Esophagus squamous epithelium (tissue), 5 donors: ENCODE measurements at places on chromosomes 1 and 21.

DNA sequence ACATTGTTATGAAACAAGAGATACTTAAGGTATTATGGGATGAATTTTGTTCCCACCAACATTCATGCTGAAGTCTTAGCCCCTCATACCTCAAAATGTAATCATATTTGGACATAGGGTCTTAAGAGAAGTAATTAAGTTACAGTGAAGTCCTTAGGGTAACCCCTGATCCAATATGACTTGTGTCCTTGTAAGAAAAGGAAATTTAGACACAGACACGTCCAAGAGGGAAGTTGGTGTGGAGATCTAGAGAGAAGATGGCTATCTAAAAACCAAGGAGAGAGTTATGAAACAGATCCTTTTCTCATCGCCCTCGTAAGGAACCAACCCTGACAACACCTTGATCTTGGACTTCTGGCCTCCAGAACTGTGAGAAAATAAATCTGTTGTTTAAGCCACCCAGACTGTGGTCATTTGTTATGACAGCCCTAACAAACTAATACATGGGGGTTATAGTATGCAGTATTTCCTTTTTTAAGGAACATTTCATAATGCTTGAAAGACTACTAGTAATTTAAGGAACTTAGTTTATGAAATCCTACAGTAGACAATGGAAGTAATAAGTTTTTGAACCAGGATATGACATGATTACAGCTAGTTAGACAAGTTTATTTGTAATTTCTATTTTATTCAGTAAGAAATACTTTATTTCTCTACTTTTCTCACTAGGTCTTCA, 875.5 kb upstream of the ADGRL2 start:
- no peak for DNase-seq

GRCh38 chr1:226957714-226958113, 17.6 kb downstream of the COQ8A start:
- no peak for DNase-seq

GRCh38 chr1:98792123-98792522, 130.6 kb downstream of the SNX7 start:
- DNase-seq, result no peak

DNA sequence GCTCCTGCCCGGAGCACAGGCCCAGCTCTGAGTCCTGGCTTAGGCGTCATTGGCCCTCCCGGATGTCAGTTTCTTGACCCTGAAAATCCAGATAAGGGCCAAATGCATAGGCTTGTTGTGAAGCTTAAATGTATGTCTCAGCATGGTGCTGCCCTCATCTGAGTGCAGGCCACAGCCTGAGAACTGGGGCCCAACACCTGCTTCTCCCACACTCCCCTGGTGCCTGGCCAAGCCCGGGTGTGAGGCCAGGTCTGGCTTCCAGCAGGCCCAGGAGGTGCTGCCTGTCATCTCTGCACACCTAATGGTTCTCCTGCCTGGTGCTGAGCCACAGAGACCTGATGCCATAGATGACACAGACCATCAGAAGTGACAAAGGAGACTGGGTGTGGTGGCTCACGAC, 14.0 kb downstream of the MX2 start:
- DNase-seq, result no peak

GRCh38 chr1:8082945-8083344, 56.8 kb upstream of the ERRFI1 start:
- DNase-seq, result no peak

- DNase-seq, result no peak
These were observed 24.0 kb upstream of the CCDC181 start for GRCh38 chr1:169451218-169451824.

DNA sequence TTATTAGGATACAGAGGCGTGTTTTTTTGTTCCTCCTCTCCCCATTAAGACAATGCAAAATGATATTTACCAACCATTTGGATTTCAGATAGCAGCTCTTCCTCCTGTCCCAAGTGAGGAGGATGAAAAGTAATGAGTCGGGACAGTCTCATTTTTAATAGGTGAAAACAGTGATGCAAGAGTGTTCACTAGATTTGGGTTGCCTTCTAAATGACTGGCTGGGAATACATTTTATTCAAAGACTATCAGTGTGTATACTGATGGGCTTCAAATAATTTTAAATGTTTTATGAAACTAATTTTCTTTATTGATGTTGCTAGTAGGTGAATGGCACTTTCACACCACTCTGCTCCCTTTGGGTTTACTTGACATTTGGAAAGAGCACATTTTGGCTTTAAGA, 2.1 kb downstream of the RCOR3 start:
- DNase-seq, result no peak

DNA sequence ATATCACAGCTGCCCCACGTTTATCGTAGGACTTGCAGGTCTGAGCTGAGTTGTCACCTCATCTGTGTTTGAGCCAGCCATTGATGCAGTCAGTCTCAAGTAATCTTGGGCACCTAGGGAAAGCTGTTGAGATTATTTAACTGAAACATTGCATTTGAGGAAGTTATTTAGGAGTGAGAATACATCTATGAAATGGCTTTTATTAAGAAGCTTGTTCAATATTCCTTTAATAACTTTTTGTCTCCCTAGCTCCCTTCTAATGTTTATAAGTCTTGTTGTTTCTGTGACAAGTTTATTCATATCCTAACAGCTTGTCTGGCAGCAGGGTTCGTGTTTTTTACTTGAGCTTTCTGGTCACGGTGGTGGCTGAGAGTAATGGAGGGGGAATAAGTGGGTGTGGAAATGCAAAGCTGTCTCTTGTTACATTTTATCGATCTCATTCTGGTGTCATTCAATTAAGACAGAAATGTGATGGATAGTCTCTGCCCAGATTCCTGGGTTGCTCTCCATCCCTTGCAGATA, 555.9 kb downstream of the USP25 start:
- no peak for DNase-seq

DNA sequence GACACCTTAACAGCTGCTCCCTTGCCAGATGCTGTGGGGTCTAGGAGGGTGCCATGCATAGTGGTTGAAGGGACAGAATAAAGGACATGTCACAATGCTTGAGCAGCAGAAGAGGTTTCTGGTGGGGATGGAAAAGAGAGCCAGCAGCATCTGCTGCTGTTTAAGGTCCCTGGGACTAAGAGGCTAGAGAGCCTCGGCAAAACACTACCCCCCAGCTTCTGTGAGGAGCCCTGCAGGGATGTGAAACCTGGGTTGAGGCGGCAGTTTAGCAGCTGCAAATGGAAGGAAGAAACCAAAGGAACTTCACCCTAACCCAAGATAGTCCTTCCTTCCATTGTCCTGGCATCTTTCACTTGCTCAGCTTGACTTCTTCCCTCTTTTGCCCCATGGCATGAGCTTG, 39.4 kb downstream of the PLXNA2 start:
- no peak for DNase-seq

- DNase-seq, result no peak
These were observed 40.2 kb downstream of the MX1 start for GRCh38 chr21:41466024-41466820.

GRCh38 chr1:36918604-36919003, 115.7 kb downstream of the GRIK3 start:
- DNase-seq, result no peak

- DNase-seq, result no peak
These were observed 151.1 kb upstream of the CAMK1G start for GRCh38 chr1:209432443-209432825.

GRCh38 chr1:213268221-213268620, 217.2 kb downstream of the RPS6KC1 start:
- no peak for DNase-seq
